ENCODE measurements at places on chromosomes 11 and 22. TPM values are rescaled to one million over a fixed set of nuclear protein-coding genes. Genes with fewer than 3 reads are reported as not detected.

Gene GLB1L3
- not detected for total RNA-seq

Gene MS4A6A
- not detected for total RNA-seq

Gene ZNF143
- 32.2 TPM for total RNA-seq

Gene ABCC8
- total RNA-seq = not detected

Gene JAML
- total RNA-seq = not detected

Gene OR52A1
- total RNA-seq = not detected

Gene FAM83F
- 0.09 TPM for total RNA-seq

Gene SCUBE2
- total RNA-seq = 4.4 TPM

All from smooth muscle cell of bladder (primary cell).